ENCODE measurements at places on chromosomes 13 and 19.

DNA sequence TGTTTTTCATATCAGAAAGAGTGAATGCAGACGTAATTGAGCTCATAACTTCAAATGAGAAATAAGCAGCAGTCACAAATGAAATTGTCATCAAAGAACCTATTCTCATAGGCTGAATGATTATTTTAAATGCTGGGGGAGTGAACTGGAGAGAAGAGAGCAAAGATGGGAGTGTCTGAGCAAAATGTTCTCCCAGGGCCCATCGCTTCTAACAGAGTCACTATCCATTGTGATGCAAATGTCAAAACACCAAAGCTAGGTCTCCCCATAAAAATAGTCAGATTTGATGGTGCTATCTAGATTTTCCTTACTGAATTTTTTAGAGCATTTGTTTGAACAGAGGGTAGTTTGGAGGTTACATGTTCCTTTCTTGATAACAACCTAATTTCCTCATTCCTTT, 278.7 kb downstream of the PCDH9 start:
- no peak for DNase-seq

GRCh38 chr19:50858886-50859285, 4.2 kb downstream of the KLK3 start:
- DNase-seq, result no peak

DNA sequence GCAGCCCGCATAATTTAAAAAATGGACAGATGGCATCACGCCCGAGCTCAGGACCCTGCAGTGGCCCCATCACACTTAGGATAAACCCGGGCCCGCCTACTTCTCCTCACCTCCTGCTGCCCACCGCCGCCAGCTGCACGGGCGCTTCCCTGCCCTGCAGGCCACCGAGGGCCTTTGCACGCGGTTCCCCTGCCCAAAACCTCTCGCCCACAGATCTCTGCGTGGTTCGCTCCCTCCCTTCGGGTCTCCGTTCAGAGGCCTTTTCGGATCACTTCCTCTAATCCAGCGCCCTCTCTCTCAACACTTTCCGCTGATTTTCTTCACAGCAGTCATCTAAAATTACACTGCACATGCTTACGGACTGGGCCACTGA, 1.8 kb downstream of the SHISA7 start:
- DNase-seq, result no peak

GRCh38 chr19:15584095-15584494, 30.9 kb upstream of the CYP4F8 start:
- DNase-seq, result no peak

- DNase-seq, result no peak
Observed at GRCh38 chr13:66995203-66995611, 234.9 kb downstream of the PCDH9 start.

GRCh38 chr19:47186446-47187334, 44.3 kb downstream of the BBC3 start:
- DNase-seq, result no peak

- DNase-seq, result no peak
Observed at GRCh38 chr19:3270902-3271301, 46.4 kb downstream of the CELF5 start.

DNA sequence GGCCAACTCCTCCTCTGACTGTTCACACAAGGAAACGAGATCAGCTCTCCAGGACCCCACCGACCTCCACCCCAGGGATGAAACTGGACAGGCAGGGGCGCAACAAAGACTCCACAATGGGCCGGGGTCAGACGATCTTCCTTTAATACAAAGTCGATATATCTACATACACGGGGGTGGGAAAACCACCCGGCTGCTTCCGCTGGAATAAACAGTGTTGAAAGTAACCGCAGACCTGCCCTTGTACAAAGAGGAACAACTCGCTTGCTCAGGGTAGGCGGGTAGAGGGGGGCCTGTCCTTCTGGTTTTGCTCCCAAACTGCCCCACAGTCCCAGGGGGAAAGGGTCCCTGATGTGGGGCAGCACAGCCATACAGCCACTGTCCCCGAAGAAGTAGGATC, 135.2 kb downstream of the PTPRS start:
- DNase-seq, result no peak

DNA sequence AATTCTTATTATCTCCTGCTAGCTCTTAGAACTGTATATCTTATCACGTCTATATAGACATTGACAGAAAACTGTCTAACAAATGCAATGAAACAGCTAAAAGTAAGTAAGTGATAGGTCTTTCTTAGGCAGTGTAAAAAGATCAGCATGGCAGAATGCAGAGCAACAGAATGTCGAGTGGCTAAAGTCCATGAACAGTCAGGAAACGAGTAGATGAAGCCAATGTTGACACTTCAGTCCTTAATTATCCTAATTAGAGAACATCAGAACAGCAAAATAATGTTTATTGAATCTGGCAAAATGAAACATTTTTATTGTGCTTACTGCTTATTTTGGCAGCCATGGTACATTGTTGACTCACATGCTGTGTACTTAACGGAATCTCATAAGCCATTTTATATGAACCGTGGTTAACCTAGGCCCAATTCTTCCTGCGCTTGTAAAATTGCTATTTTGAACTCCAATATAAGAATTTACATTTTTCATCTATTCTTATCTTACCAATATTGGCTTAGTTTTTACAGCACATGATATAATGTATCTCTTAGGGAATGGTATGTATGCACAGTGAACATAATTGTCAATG, 748.1 kb downstream of the DACH1 start:
- no peak for DNase-seq
